ENCODE measurements at places on chromosomes 6 and 20.

- no peak for DNase-seq
These were observed 386.8 kb downstream of the PLCB1 start for GRCh38 chr20:8518878-8519277.

DNA sequence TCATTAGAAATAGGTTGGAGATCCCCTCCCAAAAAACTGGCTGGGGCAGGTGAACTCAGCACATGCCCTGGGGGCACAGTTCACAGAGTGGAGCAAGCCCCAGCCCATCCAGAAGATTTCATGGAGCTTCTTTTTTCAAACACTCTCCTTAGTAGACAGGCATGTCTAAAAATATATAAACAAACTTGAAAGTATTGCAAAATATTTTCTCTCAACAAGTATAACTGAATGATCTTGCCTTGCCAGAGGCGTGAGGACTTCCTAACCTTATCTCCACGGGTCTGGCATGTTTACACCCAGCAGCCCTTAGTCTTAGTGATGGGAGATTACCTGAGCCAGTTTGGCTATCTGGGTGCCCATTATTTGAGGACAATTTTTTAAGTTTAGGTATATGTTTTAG is 107.1 kb downstream of the QRSL1 start:
- no peak for DNase-seq

DNA sequence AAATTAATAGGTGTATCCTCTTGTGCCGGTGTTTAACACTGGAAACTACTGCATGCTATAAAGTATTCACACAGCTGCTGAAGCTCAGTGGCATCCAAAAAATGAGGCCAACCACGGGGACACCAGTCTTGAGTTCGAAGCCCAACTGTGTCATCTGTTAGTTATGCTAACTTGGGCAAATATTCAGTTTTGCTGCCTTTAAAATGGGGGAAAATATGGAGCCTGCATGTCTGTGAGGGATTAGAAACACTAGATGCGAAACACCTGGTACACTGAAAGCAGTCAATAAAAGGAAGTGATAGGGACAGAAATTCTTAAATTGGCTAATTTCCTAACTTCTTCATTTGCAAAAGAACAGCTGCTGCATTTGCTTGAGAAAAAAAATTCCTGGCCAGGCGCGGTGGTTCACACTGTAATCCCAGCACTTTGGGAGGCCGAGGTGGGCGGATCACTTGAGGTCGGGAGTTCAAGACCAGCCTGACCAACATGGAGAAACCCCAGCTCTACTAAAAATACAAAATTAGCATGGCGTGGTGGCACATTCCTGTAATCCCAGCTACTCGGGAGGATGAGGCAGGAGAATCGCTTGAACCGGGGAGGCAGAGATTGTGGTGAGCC is 36.6 kb upstream of the MLIP start:
- no peak for DNase-seq

GRCh38 chr6:134288538-134289203 is 29.2 kb downstream of the SGK1 start:
- DNase-seq, result no peak

GRCh38 chr6:169093770-169094551 is 159.7 kb downstream of the THBS2 start:
- no peak for DNase-seq

GRCh38 chr6:132964101-132964867 is 149.9 kb downstream of the RPS12 start:
- DNase-seq, result no peak

- DNase-seq, result no peak
These were observed 1.3 kb downstream of the DSTN start for GRCh38 chr20:17571153-17571527.

DNA sequence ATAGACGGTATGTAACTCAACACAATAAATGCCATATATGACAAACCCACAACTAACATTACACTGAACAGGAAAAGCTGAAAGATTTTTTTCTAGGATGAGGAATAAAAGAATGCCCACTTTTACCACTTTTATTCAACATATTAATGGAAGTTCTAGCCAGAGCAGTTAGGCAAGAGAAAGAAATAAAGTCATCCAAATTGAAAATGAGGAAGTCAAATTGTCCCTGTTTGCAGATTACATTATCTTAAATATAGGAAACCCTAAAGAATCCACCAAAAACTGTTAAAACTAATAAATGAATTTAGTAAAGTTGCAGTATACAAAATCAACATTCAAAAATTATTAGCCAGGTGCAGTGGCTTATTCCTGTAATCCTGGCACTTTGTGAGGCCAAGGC is 24.6 kb upstream of the ADGB start:
- DNase-seq, result no peak

All from gastrocnemius medialis (tissue), 4 donors.